ENCODE measurements at places on chromosomes 16 and 17.
A peak's percentile ranks its signal among the peaks of the same experiment; 100 is the strongest.

DNA sequence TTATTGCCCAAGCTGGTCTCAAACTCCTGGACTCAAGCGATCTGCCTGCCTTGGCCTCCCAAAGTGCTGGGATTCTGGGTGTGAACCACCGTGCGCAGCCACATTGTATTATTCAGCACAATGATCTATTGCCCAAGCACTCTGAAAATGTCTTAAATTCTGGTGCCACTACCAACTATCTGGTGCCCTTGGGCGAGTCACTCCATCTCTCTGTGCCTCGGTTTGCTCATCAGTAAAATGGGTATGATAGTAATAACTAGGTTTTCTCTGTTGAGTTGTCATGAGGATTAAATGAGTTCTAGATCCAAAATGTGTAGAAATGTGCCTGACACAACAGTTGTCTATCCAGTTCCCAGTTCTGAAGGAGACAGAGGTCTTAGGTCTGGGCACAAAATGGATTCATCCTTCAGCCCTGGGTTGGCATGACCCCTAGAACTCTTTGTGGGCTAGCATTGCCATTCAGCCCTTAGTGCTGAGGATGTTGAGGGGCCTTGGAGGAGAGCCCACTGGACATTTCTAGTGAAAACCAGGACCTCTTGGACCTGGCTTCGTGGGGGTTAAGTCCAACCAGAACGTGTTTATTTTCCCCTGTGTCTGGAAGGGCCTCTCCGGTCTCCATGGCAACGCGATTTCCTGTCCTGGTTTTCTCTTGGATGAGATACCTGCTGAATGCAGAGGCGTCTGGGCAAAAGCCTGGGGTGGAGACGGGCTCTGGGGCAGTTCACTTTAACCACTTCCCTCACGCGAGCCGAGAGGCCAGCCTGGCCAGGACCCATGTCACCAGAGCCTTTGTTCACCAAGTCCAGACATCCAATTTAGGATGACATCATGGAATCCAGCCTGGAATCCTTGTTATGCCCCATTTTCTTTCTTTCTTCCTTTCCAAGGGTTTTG, 43.7 kb upstream of the TNRC6A start:
- DNase-seq = no peak

DNA sequence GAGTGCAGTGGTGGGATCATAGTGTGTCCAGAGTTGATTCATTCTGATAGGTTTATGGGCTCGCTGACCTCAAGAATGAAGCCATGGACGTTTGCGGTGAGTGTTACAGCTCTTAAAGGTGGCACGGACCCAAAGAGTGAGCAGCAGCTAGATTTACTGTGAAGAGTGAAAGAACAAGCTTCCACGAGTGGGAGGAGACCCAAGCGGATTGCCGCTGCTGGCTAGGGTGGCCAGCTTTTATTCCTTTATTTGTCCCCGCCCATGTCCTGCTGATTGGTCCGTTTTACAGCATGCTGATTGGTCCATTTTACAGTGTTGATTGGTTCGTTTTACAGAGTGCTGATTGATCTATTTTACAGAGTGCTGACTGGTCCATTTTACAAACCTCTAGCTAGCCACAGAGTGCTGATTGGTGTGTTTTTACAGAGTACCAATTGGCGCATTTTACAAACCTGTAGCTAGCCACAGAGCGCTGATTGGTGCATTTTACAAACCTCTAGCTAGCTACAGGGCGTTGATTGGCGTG, 17.5 kb downstream of the CACNG4 start:
- DNase-seq = no peak

DNA sequence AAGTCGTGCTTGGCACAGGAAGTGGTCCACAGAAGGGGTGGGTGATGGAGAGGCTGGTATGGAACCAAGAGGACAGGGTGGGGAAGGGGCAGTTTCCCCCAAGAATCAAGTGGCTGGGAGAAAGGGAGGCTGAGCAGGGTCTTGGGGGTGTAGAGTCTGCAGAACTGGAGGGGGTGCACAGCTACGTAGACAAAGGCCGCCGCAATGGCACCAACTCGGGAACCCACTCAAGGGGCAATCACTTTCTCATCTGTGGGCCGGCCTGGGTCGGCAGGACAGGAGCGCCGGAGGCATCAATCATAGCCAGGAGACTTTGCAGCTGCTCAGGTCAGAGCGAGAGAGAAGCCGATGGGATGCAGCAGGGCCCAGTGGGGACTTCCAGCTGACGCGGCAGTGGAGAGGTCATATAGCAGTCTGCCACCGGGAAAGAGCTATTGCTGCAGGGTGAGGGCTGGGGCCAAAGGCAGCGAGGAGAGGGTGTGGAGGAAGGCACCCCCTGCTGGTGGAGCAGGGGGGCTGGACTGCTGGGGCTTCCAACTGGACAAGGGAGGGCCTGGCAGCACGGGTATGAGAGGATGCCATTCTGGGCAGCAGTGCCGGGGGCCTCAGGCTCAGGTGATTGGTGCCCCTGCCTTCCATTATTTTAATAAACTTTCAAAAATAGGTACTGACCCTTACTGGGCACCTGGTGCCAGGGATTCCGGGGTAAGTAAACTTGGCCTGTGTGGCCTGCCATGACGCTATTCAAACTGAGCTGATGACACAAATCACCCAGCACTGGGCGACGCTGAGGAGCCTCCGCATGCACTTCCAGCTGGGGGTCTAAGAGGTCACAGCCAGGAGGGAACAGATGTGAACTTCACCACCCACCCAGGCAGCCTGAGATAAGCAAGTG, 52.5 kb upstream of the MTSS2 start:
- no peak for DNase-seq

- no peak for DNase-seq
Measured at GRCh38 chr16:71172481-71173207, 57.9 kb downstream of the HYDIN start.

- DNase-seq = no peak
Measured at GRCh38 chr17:47285003-47285402, 31.4 kb downstream of the ITGB3 start.

DNA sequence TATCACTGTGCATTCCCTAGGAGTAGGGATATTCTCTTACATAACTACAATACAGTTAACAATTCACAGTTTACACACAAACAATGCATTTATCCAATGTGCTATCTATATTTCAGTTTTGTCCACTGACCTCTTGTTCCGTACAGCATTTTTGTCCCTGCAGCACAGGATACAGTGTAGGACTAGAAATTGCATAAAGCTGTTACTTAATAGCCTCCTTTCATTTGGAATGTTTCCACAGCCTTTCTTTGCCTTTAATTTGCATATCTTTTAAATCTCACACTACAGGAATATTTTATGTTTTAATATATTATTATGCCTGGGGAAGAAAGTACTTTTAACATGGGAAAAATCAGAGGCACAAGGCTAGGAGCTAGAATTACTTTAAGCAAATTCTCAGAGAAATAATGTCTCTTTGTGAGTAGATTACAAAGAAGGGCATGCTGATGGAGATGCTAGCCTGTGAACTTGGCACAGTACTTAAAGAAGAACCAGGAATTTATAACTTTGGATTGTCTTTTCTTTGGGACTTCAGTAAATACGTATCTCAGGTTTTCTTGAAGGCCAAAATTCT, 144.3 kb downstream of the ITFG1 start:
- DNase-seq = no peak

GRCh38 chr16:29816694-29817441, 916 bp downstream of the PAGR1 start:
- peak; percentile 84 for DNase-seq

Data from activated effector memory CD4-positive, alpha-beta T cell treated with anti-CD3 and anti-CD28 coated beads, Interleukin-2, amount 50 U/mL, for 16 hours (primary cell).